RWPE1 (cell line): ENCODE measurements at places on chromosomes 12 and 14.
A peak's percentile ranks its signal among the peaks of the same experiment; 100 is the strongest.

GRCh38 chr14:65281991-65282895 lies 130.3 kb upstream of the FUT8 start:
- no peak for DNase-seq

- peak; percentile 18 for DNase-seq
Measured at GRCh38 chr12:108302403-108303311, 36.5 kb downstream of the CMKLR1 start.

GRCh38 chr14:103858063-103858781 lies 10.8 kb upstream of the PPP1R13B start:
- no peak for DNase-seq

- no peak for DNase-seq
Measured at GRCh38 chr14:89186856-89187376, 230.1 kb downstream of the FOXN3 start.

GRCh38 chr14:103280278-103280928 lies 53.6 kb upstream of the EIF5 start:
- DNase-seq = no peak

- DNase-seq = no peak
Measured at GRCh38 chr14:105853089-105853906, 326.9 kb downstream of the TMEM121 start.

- no peak for DNase-seq
Measured at GRCh38 chr12:71584356-71584755, 79.3 kb downstream of the ZFC3H1 start.

- DNase-seq = no peak
Measured at GRCh38 chr14:66507181-66507721, 696 bp upstream of the GPHN start.

DNA sequence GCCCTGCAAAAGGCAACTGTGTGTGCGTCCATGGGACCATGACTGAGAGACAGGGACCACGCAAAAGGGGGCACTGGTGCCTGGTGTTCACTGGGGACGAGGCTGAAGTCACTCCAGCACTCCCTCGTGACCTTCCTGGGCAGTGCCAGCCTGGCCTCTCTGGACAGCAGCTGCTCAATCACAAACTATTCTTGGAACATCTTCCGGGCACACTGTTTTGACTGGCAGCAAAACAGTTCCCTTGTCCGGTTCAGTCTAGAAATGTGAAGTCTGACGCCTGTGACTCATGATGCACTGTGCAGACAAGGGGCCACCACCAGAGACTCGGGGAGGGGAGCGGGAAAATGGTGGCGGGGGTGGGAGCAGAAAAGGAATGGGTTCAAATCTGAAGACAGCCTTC lies 20.8 kb downstream of the SNRNP35 start:
- peak; percentile 24 for DNase-seq

- no peak for DNase-seq
Measured at GRCh38 chr12:115801871-115802270, 475.6 kb downstream of the MED13L start.

- no peak for DNase-seq
Measured at GRCh38 chr14:43651185-43651787, 855.8 kb downstream of the FSCB start.

DNA sequence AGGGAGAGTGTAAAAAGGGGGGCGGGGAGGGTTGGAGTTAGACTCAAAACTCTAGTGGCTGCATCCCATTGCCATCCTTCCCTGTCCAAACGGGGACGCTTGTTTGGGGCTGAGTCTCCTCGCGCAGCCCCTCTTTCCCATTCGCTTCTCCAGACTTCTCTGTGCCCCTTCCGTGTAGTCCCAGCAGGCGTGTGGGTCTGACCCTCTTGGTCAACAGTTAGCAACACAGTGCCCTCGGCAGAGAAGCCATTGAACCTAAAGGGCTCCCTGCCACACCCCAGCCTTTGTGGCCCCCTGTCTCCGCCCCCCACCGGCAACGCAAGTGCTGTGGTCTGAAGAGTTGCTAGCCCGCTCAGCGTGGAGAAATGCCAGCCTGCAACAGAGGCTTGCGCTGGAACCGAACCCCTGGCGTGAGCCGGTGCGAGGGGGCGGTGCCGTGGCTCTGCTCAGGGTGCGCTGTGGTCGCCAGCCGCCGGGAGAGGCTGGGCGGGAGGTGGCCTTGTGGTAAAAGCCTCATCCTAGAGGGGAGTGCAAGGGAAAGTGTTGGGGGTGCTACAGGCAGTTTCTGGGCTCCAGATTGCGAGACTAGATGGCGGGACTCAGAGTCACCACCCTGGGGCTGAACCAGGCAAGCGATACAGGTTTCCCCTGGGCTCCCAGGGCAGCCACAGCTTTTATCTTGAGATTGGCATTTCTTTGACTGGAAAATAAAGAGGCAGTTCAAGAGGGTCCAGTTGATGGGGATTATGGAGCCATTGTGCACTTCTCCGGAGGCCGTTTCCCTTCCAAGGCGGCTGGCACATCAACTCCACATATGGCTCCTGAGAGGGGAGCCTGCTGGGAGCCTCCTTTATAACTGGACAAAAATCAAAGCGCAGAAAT lies 2.1 kb downstream of the PLXNC1 start:
- DNase-seq = no peak

- no peak for DNase-seq
Measured at GRCh38 chr12:92462049-92462448, 240.7 kb upstream of the PLEKHG7 start.

DNA sequence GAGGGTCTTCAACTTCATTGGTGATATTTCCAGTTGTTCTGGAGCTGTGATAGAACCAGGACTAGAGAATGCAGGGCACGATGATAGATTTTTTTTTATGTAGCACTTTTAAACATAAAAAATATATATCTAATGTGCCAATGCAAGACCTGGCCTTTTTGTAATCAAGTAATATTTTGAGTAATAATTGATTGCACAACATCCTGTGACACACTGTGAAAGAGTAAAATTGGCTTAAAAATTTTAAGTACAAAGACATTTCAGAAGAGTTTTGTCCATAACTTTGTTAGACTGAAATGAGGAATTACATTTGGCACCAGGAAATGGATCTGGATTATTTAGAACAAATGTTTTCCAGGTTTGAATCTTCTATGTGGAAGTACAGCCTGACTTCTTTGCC lies 22.1 kb downstream of the PRKCH start:
- no peak for DNase-seq

DNA sequence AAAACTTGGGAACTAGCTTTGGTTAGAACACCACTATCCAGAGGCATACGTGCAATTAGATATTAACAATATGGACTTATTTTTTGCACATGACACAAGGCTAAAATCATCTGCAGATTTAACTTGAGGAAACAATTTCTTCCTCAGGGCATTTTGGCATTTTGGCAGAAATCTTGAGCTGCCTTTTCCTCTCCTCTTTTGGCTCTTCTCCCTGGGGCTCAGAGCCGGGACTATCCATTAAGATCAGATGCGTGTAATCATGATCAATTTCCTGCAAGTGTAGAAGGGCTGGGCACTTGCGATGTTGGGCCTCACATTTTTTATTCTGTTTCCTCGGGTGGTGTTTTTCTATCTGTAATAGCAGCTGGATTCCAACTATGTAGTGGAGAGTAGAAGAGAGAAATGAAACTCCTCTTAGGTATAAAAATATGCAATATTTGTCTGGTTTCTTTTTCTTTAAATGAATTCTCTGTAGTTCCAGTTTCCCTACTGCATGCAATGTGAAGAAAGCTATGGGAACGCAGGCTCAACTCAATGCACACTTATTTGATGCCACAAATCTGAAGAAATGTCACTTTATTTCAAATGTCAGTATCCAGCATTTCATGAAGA lies 1010.8 kb downstream of the FLRT2 start:
- no peak for DNase-seq

DNA sequence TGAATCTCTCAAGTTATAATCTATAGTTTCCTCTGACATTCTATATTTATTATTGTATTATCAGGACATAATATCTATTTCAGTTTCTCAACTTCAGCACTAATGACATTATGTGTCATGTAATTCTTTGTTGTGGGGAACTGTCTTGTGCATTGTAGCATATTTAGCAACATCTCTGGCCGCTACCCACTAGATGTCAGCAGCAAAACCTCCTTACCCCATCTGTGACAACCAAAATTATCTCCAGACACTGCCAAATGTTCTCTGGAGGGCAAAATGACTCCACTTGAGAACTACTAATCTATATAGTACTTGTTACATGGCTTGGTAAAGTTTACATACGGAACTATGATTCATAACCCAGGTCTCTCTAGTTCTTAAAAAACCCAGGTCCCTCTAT lies 110.2 kb downstream of the RASSF9 start:
- no peak for DNase-seq

- DNase-seq = peak; percentile 26
Measured at GRCh38 chr12:62435303-62436163, 31.1 kb upstream of the MON2 start.

DNA sequence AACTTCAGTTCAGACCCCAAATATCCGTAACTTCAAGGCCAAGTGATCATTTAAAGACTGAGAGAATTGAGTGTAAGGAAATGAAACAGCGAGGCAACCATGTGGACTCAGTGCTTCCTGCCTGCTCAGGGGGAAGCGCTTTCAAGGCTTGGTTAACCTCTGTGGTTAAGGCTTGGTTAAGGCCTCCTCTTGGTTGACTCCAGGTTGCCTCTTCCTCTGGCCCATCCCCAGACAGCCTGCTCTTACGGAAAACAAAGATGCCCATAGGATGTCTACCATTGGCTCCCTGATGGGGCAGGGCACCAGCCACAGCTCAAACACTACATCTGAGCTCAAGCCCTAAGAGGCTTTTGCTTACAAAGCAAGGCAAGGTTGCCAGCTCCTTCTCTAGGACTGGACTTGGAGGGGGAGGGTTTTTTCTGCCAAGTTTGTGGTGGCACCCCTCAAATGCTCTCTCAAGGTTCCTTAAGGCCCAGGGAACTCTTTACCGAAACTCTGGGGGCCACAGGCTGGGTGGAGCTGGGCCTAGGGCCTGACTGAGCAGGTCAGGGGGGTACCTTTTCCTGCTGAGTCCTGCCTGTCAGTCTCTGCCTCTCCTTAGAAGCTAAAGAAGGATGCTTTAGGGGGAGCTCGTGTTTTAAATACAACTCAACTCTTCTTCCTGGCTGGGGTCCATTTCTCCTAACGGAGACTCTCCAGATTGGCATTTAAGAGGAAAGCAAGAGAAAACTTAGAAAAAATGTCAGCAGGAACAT lies 13.7 kb downstream of the COL2A1 start:
- no peak for DNase-seq

DNA sequence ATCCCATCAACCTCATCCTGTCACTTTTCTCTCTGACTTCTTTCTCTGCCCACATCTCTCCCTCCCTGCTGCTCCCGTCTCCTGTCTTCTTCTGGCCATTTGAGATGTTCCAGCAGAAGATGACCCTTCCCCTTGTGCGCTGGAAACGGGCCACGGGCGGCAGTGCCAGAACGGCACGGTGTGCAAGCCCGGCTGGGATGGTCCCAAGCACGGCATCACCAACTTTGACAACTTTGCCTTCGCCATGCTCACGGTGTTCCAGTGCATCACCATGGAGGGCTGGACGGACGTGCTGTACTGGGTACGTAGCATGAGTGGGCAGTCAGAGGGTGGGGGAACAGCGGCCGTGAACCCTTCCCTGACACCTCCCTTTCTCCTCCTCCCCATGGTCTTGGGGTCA lies 301.7 kb upstream of the FKBP4 start:
- no peak for DNase-seq

- no peak for DNase-seq
Measured at GRCh38 chr12:115149685-115150378, 465.9 kb upstream of the TBX3 start.

DNA sequence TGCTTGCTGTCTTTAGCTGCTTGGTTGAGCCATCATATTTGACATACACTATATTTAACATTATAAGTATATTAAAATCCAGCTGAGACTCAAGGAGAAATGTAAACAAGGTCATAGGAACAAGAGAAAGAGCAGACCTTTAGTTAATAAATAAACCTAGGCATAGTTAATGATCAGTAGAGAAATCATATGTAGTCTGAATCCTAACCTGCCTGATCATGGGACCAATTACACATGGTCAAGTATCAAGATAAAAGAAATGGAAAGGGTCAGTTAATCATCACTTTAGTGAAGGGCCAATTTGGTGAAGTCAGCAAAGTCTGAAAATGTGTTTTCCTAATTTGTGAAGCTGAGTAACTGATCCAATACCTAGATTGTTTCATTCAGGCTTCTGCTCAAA lies 7.5 kb downstream of the RNF212B start:
- DNase-seq = no peak

- peak; percentile 94 for DNase-seq
Measured at GRCh38 chr14:60091550-60092525, at the start of gene PCNX4. Gene PCNX4, plus strand, starts transcription at chr14:60091923. Its CDS starts 15,716 bp downstream, at chr14:60107639.

DNA sequence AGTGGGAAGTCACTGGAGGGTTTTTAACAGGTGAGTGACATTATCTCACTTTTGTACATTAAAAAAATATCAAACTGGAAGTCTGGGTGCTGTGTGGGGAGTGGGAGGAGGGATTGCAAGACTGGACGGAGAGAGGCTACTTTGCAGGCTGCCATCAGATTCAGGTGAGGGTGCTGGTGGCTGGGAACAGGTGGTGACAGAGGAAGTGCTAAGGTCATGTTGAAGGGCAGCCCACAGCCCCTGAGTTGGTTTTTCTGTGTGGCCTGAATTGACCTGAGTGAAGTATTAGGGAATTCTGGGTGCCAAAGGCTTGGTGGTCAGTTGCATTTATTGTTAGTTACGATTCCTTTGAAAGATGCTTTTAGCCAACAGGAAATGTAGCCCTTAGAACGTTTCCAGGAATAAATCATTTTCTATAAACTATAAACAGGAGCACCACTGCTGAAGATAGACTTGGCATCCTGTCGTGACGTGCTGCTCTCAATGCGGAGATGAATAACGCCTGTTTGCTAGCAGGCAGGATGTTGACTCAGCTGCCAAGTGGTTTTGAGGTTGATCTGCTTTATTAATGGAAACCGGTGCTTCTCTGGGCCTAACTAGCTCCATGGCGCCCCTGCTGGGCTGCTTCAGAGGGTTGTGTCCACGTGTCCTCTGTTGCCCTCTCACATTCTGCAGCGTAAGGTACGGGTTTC lies 707.5 kb upstream of the TMEM132C start:
- peak; percentile 52 for DNase-seq

GRCh38 chr14:68592948-68593556 lies 199.8 kb downstream of the ZFP36L1 start:
- no peak for DNase-seq

GRCh38 chr14:102508410-102508773 lies 1.2 kb downstream of the ANKRD9 start:
- DNase-seq = peak; percentile 82

- peak; percentile 39 for DNase-seq
Measured at GRCh38 chr12:122527478-122527944, 462 bp downstream of the KNTC1 start.

- DNase-seq = peak; percentile 42
Measured at GRCh38 chr12:50572287-50572686, 67.5 kb downstream of the DIP2B start.
